Renal cortex interstitium (tissue), 15 donors: ENCODE measurements at places on chromosomes 5 and 9. TPM values are rescaled to one million over a fixed set of nuclear protein-coding genes. Genes with fewer than 3 reads are reported as not detected.

The TGFBI gene
- 218 TPM for polyA plus RNA-seq

The PCDHB12 gene
- 5.1 TPM for polyA plus RNA-seq

The KCNV2 gene
- not detected for polyA plus RNA-seq

The LVRN gene
- polyA plus RNA-seq, result 1.0 TPM

The ASB6 gene
- polyA plus RNA-seq, result 21.3 TPM

The PIP5KL1 gene
- polyA plus RNA-seq, result 1.8 TPM

The TIMD4 gene
- polyA plus RNA-seq, result 0.64 TPM

The ARHGEF37 gene
- 4.3 TPM for polyA plus RNA-seq

The SMIM23 gene
- not detected for polyA plus RNA-seq

The FREM1 gene
- polyA plus RNA-seq, result 240 TPM

The FGD3 gene
- polyA plus RNA-seq, result 5.8 TPM

The MSMP gene
- polyA plus RNA-seq, result 1.1 TPM

The GFI1B gene
- polyA plus RNA-seq, result 0.62 TPM

The NR5A1 gene
- polyA plus RNA-seq, result 0.06 TPM

The ERAP2 gene
- polyA plus RNA-seq, result 17.7 TPM

The CDH10 gene
- 6.5 TPM for polyA plus RNA-seq

The HAVCR1 gene
- polyA plus RNA-seq, result 7.0 TPM

The IFNA17 gene
- not detected for polyA plus RNA-seq

The CEP78 gene
- polyA plus RNA-seq, result 37.9 TPM

The TMEM252 gene
- 11.1 TPM for polyA plus RNA-seq

The PCDHGB7 gene
- 15.2 TPM for polyA plus RNA-seq

The PLPP7 gene
- polyA plus RNA-seq, result 2.6 TPM

The AKNA gene
- 10.7 TPM for polyA plus RNA-seq

The TUSC1 gene
- polyA plus RNA-seq, result 15.7 TPM
